ENCODE measurements at places on chromosomes 6 and 20.

GRCh38 chr6:166514196-166514595 lies 72.3 kb downstream of the RAMACL start:
- DNase-seq: no peak

GRCh38 chr6:158002249-158002950 lies 20.7 kb downstream of the SYNJ2 start:
- no peak for DNase-seq

DNA sequence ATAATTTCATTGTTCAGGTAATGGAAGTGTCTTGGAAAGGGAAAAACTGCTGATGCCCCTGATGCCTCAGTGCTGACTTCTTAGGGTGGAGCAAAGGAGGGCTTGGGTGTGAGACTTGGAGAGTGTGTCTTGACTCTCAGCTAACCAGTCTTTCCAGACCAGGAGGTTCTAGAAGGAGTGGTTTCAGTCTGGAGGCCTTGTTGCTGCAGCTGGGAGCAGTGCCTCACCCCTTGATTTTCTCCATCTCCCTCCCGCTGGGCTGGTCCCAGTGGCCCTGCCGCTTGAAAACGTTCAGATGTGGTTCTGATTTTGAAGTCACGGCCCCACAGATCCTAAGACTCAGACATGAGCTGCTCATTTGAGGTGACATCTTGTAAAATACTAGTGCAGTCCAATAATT lies 5.4 kb downstream of the DSP start:
- DNase-seq: no peak

- no peak for DNase-seq
These were observed 74.0 kb downstream of the CRYBG1 start for GRCh38 chr6:106434530-106434929.
